ENCODE measurements at places on chromosomes 6 and 20.
A peak's percentile ranks its signal among the peaks of the same experiment; 100 is the strongest.

DNA sequence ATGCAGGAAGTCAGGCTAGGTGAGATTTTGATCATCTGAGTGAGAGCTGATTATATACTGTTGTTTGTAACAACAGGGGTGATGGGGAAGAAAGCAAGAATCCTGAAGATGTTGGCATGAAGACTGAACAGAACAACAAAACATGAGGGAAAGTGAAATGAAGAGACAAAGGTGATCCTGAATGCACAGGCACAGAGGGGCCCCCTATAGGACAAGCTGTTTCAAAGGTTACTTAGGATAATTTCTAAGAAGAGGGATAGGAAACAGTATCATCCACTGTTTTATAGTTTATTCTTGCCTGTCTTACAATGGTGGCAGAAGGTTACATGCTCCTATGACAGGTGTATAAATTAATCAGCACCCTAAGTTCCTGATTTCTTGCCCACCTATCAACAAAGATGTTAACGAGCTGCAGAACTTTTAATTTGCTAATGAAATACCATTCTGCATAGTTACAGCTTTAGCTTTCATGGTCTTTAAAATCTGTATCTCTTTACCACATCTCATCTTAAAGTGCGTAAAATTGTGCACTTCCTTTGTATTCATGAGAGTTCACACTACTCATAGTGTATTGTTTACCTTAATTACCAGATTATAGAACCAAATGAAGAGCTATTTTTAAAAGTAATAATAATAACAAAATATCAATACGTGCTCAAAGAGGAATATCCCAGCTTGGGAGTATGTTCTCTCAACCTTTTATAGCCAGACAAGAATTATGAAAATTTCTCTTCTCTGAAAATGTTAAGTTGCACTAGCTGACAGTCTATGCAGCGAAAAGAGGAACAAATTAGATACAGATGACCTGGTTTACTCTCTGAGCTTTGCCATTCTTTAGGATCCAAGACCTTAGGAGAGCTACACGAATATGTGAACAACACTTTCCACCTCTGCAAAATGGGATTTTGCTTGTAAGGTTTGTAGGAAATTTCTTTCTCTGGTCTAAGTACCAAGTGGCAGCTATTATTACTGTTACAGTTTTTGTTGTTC is 192.5 kb downstream of the EDN1 start:
- no peak for DNase-seq

DNA sequence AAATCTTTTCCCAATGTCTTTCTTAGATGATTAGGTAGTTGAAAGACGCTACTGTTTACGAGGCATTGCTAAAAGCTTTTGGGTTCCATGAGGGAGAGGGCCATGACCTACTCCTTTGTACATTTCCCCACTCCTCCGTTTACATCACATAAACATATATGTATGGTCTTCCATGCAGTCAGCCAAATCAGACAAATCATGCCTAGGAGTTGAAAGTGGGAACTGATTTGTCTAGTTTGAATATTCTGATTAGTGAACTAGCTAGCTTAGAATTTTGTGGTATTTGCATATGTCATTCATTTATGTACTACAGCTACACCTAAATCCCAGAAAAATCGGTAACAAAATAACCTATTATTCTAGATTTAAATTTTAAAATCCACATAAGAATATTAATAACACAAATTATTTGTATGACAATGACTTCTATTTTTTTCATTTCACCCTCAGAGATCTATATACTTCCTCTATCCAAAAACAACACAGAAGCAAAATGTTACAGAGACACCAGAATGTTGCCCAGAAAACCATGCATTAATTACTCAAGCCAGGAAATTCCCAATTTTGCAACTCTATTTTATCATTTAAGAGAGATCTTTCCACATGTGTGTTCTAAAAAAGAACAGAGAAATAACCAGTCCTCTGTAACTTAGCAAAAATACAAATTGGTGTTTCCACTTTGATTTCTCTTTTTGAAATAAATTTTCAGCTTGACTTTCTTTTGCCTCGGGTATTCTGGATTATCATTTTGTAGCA is 231.9 kb downstream of the LAMA2 start:
- DNase-seq = no peak

- DNase-seq = no peak
These were observed 19.8 kb upstream of the ELOVL4 start for GRCh38 chr6:79967178-79967577.

DNA sequence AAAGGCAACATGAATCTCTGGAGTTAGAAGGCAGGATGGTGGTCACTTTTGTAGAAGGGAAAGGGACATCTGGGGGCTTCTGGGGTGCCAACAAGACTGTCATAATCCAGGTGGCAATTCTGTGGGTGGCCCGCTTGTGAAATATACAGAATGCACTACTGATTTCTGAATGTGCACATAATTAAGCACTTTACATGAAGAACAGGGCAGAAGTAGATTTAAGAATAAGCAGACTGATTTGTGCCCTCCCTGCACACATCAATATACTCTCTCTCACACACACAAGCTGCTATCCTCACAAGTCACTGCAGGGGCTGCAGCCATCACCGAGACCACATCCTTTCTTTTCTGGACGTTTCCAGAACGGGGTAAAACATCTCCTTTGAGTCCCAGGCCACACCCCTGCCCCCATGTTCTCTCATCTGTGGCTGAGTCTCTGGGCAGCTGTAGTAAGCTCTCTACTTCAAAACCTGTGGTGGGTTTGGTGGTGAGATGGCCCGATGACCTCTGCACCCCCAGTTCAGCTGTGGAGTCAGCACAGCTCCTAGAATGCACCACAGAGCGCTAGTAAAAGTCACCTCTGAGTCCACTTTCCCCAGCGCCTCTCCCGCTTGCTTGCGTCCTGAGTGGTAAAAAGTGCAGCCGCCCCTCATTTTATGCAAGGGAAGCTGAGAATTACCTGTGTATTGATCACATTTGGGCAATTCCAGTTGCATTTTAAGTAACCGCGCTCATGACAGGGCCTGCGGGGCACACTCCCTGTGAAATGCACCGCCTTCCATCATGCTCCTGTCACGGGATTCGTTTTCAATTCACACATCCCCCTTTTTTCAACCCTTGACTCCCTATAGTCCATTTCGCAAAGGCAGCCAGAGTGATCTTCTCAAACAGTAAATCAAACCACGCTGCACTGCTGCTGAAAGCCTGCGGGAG is 115.5 kb downstream of the NFATC2 start:
- no peak for DNase-seq

DNA sequence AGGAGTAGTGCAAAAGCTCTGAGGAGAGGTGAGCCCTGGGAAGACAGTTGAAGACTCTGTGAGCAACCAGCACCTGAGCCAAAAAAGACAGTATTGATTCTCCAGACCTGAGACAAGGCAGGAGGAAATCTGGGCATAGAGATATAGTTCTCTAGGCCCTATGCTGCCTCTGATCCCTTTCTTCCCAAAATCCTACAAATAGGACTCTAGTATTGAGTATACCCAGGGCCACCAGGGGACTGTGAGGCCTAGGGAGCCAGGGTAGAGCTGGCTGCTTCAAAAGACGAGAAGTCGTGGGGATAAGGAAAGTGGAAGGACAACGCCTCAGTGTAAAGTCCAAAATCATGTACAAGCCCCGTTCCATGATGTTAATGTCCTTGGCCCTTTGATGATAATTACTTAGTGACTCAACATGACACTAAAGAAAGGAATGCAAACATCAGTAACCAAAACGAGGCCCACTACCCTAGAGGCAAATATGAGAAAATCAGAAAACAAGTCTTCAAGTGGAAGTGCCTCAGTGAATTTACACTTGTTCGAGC is 197.3 kb upstream of the PROKR2 start:
- DNase-seq = no peak

- DNase-seq = no peak
These were observed 5.7 kb upstream of the OSTM1 start for GRCh38 chr6:108080010-108080780.

DNA sequence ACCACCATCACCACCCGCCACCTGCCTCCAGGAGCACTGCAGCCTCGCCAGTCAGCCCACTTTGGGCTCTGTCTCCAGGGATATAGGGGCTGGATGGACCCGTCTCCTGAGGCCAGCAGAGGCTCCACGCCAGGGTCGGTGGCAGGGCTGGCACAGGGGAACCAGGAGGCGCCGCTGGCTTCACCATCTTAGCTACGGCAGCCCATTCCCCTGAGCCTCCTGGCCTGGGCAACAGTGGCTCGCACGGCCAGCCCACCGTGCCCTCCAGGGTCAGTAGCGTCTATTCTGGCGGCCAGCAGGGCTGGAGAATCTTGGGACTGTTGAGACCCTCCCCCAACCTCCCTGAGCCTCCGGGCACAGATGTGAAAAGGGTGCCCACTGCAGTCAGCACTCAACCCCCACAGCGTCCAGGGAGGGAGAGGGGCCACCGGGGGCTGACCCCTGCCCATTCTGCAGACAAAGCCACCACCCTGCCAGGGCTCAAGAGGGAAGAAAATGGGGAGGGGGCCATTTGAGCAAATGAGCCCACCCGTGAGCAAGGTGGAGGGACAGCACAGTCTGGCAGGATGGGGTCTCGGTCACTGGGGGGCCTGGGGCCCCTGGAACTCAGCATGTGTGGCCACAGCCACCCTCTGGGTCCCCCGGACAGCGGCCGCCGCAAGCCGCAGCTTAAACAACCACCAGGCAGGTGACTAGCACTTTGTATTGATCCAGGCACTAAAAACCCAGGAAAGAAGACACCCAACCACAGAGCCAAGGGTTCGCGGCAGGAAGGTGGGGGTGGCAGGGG is 28.7 kb downstream of the KCNQ2 start:
- DNase-seq = no peak

DNA sequence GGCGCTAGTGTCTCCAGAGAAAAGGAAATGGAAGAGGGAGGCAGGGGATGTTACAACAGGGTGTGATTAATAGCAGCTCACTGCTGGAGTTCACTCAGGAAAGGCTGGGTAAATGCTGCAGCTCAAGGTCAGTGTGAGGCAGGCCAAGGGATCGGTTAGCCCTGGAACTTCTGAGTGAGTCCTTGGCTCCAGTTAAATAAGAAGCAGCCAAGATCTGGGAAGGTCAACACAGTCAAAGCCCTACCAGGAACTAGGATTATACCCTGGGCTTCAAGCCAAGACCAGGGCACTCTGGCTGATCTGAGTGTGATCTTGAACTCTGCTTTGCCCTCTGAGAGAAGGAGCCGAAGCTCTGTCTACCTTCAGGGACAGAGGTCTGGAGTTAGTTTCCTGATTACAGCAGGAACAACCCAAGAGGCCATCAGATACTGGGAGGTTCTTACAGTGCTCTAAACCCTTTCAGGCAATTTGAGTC is 44.3 kb downstream of the TPD52L1 start:
- no peak for DNase-seq

DNA sequence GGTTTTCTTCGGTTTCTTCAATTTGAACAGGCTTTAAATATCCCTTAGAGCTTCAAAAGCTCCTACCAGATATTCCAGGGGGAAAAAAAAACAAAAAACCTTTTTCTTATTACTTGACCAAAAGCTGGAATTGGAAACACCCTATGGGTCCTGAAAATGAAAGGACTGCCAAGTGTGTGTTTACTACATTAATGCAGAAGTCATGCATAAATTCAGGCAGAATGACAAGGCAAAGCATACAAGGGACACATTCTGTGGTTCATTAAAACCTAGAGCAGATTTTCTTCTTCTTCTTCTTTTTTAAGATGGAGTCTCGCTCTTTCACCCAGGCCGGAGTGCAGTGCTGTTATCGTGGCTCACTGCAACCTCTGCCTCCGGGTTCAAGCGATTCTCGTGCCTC is 119.1 kb downstream of the GMDS start:
- DNase-seq = no peak

- DNase-seq = no peak
These were observed 23.1 kb downstream of the GNAS start for GRCh38 chr20:58875541-58876134.

- DNase-seq = no peak
These were observed 18.2 kb upstream of the FRMD1 start for GRCh38 chr6:168097221-168097620.

GRCh38 chr20:17799575-17800227 is 99.9 kb downstream of the BANF2 start:
- DNase-seq = no peak

GRCh38 chr6:155599561-155599960 is 143.9 kb upstream of the NOX3 start:
- no peak for DNase-seq

DNA sequence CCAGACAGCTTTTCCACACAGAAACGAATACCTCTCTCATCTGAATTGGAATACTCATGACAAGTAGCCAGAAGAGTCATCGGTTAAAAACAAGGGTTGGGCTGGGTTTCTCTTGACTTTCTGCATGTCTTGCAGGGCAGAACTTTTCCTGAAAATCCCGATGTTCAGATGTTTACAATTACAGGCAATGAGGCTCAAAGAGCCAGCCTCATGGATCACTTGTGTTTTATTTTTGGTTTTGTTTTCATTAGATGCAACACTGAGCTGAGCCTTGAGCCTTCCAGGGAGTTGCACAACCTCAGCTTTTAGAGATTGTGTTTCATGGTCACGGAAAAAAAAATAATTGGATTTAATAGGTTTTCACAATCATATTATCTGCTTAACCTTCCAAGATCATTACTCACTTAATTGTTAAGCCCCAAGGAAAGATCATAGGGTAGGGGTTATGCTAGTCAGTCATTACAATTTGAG is 288.1 kb upstream of the PRDM1 start:
- DNase-seq = no peak

- peak; percentile 29 for DNase-seq
These were observed 112.1 kb downstream of the ASXL1 start for GRCh38 chr20:32470025-32470861.

- DNase-seq = no peak
These were observed 119.1 kb upstream of the ADGRF1 start for GRCh38 chr6:47161176-47161687.

GRCh38 chr20:63915471-63915870 is 20.5 kb downstream of the DNAJC5 start:
- no peak for DNase-seq

DNA sequence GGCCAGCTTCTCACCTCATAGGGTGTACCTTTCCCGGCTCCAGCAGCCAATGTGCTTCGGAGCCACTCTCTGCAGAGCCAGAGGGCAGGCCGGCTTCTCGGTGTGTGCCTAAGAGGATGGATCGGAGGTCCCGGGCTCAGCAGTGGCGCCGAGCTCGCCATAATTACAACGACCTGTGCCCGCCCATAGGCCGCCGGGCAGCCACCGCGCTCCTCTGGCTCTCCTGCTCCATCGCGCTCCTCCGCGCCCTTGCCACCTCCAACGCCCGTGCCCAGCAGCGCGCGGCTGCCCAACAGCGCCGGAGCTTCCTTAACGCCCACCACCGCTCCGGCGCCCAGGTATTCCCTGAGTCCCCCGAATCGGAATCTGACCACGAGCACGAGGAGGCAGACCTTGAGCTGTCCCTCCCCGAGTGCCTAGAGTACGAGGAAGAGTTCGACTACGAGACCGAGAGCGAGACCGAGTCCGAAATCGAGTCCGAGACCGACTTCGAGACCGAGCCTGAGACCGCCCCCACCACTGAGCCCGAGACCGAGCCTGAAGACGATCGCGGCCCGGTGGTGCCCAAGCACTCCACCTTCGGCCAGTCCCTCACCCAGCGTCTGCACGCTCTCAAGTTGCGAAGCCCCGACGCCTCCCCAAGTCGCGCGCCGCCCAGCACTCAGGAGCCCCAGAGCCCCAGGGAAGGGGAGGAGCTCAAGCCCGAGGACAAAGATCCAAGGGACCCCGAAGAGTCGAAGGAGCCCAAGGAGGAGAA is 10.5 kb downstream of the GNAS-AS1 start:
- no peak for DNase-seq

All from activated CD4-positive, alpha-beta T cell treated with anti-CD3 and anti-CD28 coated beads, Interleukin-2, amount 50 U/mL, for 1 hour (primary cell).